Activated CD4-positive, alpha-beta T cell treated with anti-CD3 and anti-CD28 coated beads, Interleukin-2, amount 50 U/mL, for 48 hours (primary cell): ENCODE measurements at places on chromosomes 1 and 21.

DNA sequence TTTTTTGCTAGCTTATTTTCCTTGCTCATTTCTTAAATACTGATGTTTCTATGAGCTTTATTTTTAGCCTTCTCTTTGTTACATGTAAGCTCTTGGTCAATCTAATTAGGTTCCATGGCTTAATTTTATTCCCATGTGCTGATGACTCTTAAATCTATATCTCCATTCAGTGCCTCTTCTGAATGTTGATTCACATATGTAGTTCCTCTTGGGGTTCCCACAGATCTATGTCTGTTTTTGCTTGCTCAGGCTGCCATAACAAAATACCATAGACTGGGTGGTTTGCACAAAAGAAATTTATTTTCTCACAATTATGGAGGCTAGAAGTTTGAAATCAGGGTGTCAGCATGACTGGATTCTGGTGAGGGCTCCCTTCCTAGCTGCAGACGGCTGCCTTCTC is 58.3 kb upstream of the PLA2G4A start:
- DNase-seq, result no peak

GRCh38 chr1:66373157-66373591 is 160.8 kb upstream of the SGIP1 start:
- no peak for DNase-seq

DNA sequence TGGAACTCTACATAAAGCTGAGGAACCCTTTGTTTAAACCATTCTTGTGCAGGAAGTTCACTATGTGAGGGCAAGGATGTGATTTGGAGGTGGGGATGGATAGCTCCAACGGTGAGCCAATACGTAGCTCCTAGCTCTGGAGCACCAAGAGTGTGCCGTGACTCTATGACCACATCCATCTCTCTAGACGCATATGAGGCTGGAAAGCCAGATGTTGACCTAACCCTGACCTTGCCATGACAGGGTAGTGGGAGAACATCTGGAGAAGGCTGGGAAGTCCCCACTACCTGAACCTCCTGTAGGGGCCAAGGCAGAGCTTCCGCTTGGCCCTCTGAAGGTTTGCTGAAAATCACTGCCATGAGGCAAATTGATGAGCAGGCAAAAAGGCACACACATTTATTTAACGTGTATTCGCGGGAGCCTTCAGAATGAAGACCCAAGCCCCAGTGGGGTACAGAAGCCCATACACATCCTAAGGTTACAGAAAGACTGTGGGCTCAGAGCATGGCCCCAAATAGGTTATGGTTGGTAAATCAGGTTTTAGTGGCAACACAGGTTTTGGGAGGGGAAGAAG is 43.4 kb downstream of the EIF2D start:
- DNase-seq, result no peak

DNA sequence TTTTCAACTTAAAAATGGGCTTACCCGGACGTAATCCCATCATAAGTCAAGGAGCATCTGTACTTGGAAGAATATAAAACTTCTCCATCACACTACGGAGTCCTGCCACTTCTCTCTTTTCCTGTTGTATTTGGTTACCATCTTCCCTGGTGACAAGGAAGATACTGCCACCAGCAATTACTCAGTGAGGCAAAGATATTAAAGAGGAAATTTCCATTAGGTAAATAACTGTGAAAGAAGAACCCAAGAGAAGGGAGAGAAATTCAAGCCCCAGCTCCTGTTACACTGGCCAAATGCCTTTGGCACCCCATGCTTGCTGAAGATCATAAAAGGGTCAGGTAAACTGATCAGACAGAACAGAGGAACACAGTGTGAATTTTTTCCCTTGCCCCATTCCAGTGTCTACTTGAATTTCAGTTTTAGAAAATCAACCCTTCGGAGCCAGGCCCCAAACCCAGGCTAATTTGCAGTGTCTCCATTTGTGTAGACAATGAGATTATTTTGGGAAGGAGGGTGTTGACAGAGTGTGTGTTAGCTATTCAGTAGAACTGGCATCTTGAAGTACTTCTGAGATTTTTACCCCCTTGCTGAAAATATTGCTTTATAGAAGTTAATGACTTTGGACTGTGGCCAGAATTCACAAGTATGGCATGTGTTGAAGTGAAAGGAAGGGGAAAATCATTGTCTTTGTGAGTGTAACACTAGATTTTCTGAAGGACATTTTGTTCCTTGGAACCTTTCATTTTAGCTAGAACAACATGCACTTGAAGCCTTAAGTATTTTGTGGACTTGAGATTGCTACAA is 167.1 kb downstream of the DHRS3 start:
- no peak for DNase-seq

DNA sequence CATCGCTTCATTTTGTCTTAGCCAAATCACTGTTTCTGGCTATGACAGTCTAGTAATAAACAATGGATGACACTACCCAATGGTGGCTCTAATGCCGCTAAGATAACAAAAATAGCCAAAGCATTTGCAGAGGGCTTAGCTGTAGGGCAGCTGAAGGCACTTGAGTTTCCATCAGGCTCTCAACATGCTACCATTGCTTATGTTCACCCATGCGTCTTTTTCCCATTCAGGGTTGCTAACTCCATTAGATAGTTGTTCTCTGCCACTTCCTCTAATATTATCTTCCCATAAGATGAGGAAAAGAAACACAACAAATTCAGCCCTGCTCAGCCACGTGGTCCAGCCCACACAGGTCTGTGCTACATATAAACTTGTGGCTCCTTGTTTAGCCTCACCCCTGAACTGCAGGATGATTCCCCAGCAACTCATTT is 159.6 kb downstream of the TOMM20 start:
- no peak for DNase-seq

DNA sequence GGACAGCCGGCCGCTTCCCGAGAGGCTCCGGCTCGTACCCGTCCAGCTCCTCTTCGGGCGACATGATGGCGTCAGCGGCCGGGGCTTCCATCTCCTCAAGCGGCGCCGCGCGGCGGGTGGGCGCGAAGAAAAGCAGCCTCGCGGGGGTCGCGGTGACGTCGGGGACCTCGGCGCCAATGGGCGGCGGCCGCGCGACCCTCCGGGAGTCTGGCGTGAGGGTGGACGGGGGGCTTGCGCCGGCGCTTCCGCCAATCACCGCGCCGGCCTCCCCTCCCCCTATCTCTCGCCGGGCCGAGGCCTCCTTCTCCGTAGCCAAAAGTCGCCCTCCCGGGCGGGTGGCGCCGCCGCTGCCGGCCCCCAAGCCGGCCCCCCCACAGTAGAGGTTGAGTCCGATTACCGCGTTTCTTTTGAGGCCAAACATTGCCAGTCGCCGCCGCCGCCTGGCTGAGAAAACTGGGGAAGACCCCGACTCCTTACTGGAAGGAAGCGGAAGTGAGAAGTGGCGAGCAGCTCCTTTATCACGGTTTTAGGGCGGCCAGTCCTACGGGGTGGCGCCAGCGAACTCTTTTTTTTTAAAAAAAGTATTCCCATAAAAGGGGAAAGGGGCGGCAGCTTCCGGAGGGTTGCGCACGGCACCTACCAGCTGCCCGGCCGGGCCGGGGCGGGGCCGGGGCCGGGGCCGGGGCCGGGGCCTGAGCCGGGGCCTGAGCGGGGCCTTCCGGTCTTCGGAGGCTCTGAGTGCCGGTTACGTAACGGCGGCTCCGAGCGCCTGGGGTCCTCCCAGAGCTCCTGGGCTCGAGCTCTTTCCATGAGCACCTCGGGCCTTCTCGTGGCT is at the start of gene MCL1:
Gene MCL1 (minus strand): TSS at position 501 of the 835 bp plus-strand sequence. CDS start 80 bp downstream, at position 421.
- peak; percentile 84 for DNase-seq

- no peak for DNase-seq
Measured at GRCh38 chr1:115258302-115258866, 79.7 kb downstream of the NGF start.

- DNase-seq, result peak; percentile 7
Measured at GRCh38 chr21:14383596-14384180, 742 bp upstream of the HSPA13 start.

DNA sequence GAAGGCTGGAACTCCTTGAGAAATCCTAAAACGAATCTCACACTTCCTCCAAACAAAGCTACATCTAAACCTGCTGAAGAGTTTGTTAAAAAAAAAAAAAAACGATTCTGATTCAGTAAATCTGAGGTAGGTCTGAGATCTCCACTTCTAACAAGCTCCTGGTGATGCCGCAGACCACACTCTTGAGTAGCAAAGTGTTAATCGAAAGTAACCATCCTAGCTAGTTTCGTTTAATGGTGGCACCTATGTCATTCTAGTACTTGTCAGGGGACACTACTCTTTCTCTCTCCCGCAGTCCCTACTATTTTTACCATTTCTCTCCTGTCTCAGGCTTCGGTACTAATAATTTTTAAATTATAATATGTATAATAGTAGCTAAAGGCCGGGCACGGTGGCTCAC is 2.1 kb downstream of the CLCC1 start:
- DNase-seq, result no peak

GRCh38 chr1:51425273-51425672 is 93.8 kb downstream of the EPS15 start:
- DNase-seq, result no peak

GRCh38 chr1:29679316-29679715 is 443.0 kb downstream of the PTPRU start:
- no peak for DNase-seq

GRCh38 chr1:232477728-232478127 is 152.2 kb downstream of the SIPA1L2 start:
- no peak for DNase-seq

DNA sequence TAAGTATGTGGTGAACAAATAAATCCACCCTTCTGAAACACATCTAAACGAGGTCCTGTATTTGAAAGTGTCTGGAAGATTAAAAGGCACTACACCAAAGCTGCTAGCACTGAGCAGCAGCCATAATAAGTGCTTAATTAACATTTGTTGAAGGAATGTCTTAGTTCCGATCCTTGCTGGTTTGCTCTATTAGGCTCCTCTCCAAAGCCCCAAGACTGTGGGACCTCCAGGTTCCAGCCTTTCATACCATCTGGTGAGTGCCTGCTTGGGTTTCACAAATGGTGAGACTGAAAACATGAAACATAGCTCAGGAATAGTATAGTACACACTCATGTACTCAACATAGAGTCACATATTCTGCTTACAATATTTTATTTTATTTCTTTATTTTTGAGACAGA is 640 bp upstream of the CYP2J2 start:
- no peak for DNase-seq

- DNase-seq, result peak; percentile 88
Measured at GRCh38 chr1:165367375-165367993, 11.0 kb upstream of the LMX1A start.

GRCh38 chr1:18630511-18631495 is at the start of gene PAX7:
Gene PAX7, plus strand, starts transcription at chr1:18630846. Its CDS starts 758 bp downstream, at chr1:18631604.
- no peak for DNase-seq

DNA sequence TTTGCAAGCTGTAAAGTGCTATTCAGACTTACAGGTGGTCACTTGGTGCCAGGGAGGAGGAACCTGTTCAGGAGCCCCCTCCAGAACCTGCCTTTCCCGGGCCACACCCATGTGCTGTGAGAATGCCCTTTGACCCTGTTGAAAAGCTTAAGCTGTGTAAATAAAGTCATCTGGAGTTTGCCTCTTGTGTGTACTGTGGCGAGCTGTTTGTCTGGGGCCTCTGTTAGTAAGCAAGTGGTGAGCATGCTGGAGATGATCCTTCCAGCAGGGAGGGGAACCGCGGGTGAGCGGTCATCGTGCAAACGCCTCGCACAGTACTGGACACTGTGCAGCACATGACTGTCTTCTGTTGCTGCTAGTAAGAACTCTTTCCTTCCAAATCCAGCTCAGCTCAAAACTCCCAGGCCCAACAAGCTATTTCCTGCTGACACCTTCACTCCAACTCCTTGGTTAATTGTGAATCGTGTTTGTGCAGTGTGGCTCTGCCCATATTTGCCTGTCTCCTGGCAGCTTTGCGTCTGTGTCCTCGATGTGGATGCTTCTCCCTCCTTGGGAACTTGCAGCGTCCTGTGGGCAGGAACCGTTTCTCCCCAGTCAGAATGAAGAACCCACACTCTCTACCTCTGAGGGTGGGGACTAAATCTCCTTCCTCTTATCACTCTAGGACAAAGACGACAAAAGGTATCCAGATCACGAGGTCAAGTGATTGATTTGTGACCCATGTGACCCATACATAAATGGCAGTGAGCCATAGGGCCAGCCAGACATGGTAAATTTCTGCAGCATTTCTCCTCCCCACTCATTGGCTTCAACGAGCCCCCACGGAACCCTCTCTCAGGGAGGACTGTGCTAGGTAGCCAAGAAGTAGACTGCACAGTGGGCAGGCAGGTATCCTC is 13.9 kb upstream of the BTG2 start:
- DNase-seq, result no peak

DNA sequence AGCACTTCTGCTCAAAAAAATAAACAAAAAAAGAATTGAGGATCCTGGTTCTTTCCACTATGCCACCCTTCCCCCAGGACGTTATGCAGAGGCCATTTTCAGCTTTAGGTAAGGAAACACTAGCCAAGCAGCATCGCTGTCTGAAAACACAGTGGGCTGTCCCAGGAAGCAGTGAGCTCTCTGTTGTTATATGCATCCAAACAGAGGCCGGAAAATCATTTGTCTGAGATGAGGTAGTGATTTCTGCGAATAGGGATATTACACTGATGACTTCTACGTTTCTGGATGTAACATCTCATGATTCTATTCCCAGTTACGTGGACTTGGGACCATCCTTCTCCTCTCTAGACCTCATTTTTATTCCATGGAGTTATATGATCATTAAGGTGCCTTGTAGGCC is 137.2 kb downstream of the OMA1 start:
- no peak for DNase-seq

DNA sequence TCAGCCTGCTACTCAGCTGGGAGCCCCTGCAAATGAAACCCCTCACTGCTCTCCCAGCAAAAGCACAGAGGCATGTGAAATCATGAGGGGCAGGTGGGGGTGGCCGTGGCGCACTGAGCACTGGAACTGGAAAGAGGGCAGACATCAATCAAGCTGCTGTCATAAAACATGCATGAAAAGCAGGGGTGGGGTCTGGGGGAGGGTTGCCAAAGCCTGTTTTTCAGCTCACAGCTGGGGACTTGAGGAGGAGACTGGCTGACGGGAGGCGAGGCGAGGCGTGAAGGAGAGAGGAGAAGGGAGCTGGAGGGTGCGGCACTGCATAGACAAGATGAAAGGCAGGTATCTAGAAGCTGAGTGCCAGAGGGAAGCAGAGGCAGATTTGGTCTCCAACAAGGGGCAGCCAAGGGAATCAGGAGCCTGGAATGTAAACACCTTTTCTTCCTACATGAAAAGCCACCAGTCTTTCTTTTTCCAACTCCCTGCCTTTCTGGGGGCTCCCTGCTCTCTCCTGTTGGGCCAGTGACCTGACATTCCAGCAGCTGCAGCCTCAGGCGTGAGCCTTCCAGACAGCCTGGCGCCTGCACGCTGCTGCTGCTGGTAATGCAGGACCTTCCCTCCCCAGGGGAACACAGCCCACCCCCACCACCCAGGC is 87.0 kb downstream of the NMNAT2 start:
- no peak for DNase-seq

GRCh38 chr1:57966751-57967406 is 543.0 kb upstream of the DAB1 start:
- DNase-seq, result no peak

- no peak for DNase-seq
Measured at GRCh38 chr1:228038387-228039005, 31.7 kb downstream of the WNT3A start.
